Esophagus squamous epithelium (tissue), 5 donors: ENCODE measurements at places on chromosomes 16 and 17.

- H3K27ac ChIP-seq: no peak overlapping the region
- peaks cover 97% of the 10 kb centered on the region for H3K36me3 ChIP-seq
- H3K27me3 ChIP-seq: no peaks in the 10 kb centered on the region
- no peak overlapping the region for H3K4me3 ChIP-seq
- DNase-seq: no peak
Observed at GRCh38 chr17:29115961-29116803, 64.0 kb downstream of the MYO18A start.

DNA sequence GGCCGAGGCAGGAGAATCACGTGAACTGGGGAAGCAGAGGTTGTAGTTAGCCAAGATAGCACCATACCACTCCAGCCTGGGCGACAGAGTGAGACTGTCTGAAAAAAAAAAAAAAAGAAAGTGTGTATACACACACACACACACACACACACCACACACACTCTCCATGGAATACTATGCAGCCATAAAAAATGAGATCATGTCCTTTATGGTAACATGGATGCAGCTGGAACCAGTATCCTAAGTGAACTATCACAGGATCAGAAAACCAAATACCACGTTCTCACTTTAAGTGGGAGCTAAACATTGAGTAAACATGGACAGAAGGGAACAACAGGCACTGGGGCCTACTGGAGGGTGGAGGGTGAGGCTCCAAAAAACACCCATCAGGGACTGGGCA lies 16.7 kb downstream of the NDUFAB1 start:
- H3K36me3 ChIP-seq: peaks cover 96% of the 10 kb centered on the region
- H3K4me3 ChIP-seq: no peak overlapping the region
- no peak for DNase-seq

- peaks cover 63% of the 10 kb centered on the region for H3K4me1 ChIP-seq
- peak within 1 kb of the TSS; percentile 76 for H3K27ac ChIP-seq
- no peaks in the 10 kb centered on the region for H3K36me3 ChIP-seq
- no peak for DNase-seq
- peak within 1 kb of the TSS; percentile 34 for H3K4me3 ChIP-seq
Observed at GRCh38 chr17:79023886-79024771, at the start of gene C1QTNF1. Gene C1QTNF1, plus strand, starts transcription at chr17:79024169. Its CDS starts 19,800 bp downstream, at chr17:79043969.

GRCh38 chr16:11253995-11254912 lies 1.8 kb downstream of the SOCS1 start:
- H3K4me1 ChIP-seq: peaks cover 66% of the 10 kb centered on the region
- peak overlapping the region; percentile 92 for H3K4me3 ChIP-seq
- H3K36me3 ChIP-seq: no peaks in the 10 kb centered on the region
- peaks cover 25% of the 10 kb centered on the region for H3K27me3 ChIP-seq
- peak overlapping the region; percentile 98 for H3K27ac ChIP-seq

- no peak overlapping the region for H3K27ac ChIP-seq
- no peak overlapping the region for H3K4me3 ChIP-seq
- DNase-seq: no peak
- no peaks in the 10 kb centered on the region for H3K27me3 ChIP-seq
Observed at GRCh38 chr17:69404399-69404798, 10.1 kb upstream of the MAP2K6 start.
